ENCODE measurements at places on chromosomes 7 and 10.

DNA sequence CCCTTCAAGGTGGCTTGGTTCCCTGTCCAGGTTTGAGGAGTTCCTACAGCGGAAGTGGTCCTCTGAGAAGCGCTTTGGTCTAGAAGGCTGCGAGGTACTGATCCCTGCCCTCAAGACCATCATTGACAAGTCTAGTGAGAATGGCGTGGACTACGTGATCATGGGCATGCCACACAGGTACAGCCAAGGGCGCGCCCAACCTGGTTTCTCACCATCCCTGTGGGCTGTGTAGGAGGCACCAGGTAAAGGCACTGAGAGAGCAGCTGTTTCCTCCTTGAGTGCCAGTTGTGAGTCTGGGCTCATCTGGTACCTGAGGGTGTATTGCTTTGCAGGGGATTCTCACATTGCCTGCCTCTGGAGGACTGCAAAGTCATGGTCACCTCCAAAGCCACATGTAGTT is 68.0 kb downstream of the OGDH start:
- no peak for DNase-seq

DNA sequence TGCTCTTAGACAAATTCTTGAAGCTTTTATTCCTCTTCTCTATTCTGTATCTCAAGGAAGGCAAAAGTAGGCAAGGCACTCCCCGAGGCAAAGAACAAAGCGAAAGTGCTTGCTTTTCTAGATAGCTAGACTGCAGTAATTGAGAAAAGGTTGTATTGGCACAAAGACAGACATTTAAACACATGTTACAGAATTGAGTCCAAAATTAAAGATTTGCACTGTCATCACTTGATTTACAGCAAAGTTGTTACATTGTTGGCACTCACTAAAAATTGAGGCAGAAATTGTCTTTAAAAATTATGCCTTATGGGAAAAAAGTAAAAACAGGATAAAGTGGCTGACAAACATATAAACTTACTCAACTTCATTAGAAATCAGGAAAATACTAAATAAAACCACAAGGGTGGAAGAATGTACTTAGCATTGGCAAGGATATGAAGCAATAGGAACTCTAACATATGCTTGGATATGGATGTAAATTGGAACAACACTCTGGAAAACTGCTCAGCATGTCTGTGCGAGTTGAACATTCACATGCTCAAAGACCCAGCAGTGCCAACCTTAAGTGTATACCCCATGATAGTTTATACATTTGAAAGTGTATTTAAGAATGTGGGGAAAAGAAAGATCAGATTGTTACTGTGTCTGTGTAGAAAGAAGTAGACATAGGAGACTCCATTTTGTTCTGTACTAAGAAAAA is 491.3 kb downstream of the GLRX3 start:
- no peak for DNase-seq

- DNase-seq: no peak
Observed at GRCh38 chr10:44674536-44675386, 236.4 kb upstream of the TMEM72 start.

GRCh38 chr7:127383123-127383835 is 9.2 kb downstream of the ZNF800 start:
- DNase-seq: no peak

- no peak for DNase-seq
Observed at GRCh38 chr7:120091807-120092206, 181.2 kb upstream of the KCND2 start.

DNA sequence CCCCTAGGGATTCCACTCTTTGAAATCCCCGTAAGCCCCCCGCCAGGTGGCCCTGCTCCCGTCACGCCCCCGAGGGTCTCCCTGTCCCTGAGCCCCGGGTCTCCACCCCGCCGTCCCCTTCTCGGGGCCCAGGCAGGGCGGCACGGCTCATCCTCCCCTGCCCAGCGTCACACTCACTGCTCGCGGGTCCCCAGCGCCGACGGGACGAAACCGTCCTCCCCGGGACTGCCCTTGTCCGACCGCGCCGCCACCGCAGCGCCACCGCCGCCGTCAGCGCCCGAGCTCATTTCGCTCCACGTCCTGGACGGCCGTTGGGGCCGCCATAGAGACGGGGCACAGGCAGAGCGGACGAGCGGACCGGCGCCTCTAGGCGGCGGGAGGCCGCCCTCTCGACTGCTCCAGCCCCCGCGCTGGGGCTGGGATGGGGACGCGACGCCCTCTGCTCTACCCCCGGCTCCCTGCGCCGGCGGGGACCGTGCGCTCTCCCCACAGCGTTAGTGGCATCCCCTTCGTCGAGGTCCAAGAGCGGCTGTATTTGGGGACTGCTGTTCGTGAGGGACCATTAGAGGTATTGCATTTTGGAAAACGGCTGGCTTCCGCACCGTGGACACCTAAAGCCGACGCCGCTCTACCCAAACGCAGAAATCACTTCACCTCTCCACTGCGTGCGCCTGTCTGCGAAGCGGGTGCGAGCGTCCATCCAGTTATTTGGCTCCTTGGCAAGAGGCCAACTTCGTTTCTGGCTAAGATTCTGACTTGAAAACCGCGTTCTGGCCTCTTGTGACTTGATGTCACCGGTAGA is at the start of gene EEF1AKMT2:
EEF1AKMT2 (minus strand) TSS at position 341 of the 802 bp plus-strand sequence; CDS start at position 287, 54 bp downstream.
- DNase-seq: no peak

GRCh38 chr7:132221356-132221755 is 354.9 kb downstream of the PLXNA4 start:
- no peak for DNase-seq

- no peak for DNase-seq
Observed at GRCh38 chr7:39709768-39710311, 86.5 kb downstream of the RALA start.

GRCh38 chr7:16430133-16430532 is 8.8 kb upstream of the CRPPA start:
- DNase-seq: no peak

DNA sequence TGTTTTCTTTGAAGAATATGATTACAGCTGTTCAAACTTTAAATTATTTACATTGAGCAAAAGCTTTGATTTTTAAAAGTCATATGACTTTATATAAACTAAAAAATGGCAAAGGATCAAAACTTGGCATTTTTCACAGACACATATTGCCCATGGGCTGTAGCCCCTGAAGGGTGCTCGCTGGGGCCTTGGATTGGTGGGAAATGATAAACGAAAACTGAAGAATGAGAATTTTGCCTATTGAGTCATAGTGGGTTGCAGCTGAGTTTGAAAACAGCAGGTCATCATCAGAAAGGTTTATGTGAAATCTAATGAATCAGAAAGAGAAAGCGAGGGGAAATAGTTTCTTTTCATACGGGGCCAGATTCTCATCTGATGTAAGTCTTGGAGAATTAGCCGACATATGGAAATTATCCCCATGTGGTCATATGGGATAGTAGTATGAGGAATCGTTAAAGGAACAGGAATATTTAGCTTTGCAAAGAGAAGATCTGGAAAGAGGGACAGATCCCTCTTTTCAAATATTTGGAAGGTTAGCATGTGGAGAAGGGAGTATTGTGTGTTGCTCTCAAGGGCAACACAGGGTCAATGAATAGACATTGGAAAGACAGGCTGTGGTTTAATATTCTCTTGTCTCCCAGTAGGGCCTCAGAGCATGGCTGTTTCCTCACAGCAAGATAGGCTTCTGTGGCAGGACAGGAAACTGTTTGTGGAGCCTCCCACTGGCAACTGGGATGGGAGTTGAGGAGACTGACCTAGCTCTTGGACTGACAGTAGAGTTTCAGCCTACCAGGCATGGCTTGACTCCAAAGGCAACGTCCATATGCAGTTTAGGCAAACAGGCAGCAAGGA is 119.0 kb downstream of the FZD1 start:
- DNase-seq: no peak

- DNase-seq: no peak
Observed at GRCh38 chr10:119242186-119242585, 34.8 kb downstream of the GRK5 start.

DNA sequence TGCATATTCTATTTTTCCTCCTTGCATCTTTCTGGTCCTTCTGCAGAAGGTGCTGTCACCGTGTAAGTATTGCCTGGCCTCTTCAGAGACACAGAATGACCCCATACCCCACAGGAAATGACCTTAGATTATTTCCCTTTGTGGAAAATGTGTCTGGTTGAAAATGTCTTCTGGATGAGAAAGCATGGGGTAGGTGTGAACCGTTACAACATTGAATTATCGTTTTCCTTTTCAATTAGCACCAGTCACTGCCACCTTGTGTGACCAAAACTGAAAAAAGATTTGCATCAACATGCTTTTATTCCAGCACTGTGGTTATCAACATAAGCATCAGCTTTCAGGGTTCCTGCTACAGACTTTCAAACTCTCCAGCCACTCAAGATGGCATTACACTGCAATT is 58.0 kb upstream of the CELF2 start:
- DNase-seq: no peak

DNA sequence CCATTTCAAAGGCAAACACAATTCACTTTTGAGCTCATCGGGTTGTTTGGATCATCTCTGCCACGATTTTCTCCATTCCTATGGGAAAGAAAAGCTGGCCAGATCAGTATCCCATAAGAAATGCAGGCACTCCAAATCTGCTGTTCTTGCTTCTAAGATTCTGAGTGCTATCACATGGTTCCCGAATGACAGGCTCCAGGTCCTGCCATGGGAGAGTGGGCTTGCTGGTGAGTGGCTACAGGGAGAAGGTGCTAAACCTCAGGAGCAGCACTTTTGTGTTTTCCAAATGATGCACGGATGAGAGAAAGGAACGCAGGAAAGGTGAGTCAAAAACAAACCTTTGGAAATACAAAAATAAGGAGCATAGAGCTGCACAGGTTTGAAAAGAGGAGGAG is 32.1 kb downstream of the MTURN start:
- DNase-seq: no peak

- no peak for DNase-seq
Observed at GRCh38 chr10:69843923-69844322, 42.2 kb downstream of the COL13A1 start.

- no peak for DNase-seq
Observed at GRCh38 chr7:137040745-137041144, 172.3 kb downstream of the CHRM2 start.

DNA sequence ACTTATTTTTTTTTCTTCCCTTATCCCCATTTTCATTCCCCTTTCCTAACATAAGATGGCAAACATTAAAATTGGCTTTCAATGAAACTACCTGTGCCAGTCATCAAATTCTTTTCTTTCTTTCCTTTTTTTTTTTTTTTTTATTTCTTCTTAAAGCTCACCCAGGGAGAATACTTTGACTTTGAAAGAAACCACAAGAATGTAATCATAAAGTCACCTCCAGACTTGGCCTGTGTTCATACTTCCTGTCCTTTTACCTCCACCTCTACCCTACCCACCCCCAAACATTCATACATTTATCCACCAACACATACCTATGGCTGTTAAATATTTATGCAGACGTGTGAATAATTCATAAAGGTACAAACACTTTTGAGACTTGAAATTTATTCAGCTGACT is 254.6 kb downstream of the SLC25A13 start:
- DNase-seq: no peak

- no peak for DNase-seq
Observed at GRCh38 chr10:97428572-97428981, 2.6 kb downstream of the PGAM1 start.

All from AG04449 (cell line).